Stimulated activated CD8-positive, alpha-beta memory T cell treated with anti-CD3 and anti-CD28 coated beads, Interleukin-7, amount 100 ng/mL, for 24 hours (primary cell): ENCODE measurements at places on chromosomes 13 and 19.

GRCh38 chr19:50203281-50204080 is at the start of gene MYH14:
Gene MYH14 (plus strand): TSS chr19:50203622. CDS start chr19:50210366, 6,744 bp downstream.
- DNase-seq: no peak

GRCh38 chr19:50537769-50538230 is 24.1 kb upstream of the ASPDH start:
- peak; percentile 53 for DNase-seq

- no peak for DNase-seq
These were observed 4.0 kb downstream of the NKPD1 start for GRCh38 chr19:45156751-45157150.

DNA sequence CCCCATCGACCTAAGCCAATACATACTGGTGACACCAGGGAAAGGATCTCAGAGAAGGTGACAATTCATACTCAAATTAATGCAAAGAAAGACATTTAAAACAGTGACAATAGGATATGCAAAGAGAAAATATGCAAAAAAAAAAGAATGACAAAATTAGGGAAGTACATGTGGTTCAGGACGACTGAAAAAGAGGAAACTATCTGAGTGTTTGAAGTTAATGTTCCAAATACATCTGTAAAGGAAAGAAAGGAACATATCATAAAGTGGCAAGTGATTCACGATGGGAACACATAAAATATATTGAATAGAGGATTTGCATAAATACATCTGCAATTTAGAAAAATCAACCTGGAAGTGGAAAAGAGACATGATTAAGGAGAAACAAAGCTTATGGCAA is 441.4 kb downstream of the SLITRK5 start:
- DNase-seq: no peak

DNA sequence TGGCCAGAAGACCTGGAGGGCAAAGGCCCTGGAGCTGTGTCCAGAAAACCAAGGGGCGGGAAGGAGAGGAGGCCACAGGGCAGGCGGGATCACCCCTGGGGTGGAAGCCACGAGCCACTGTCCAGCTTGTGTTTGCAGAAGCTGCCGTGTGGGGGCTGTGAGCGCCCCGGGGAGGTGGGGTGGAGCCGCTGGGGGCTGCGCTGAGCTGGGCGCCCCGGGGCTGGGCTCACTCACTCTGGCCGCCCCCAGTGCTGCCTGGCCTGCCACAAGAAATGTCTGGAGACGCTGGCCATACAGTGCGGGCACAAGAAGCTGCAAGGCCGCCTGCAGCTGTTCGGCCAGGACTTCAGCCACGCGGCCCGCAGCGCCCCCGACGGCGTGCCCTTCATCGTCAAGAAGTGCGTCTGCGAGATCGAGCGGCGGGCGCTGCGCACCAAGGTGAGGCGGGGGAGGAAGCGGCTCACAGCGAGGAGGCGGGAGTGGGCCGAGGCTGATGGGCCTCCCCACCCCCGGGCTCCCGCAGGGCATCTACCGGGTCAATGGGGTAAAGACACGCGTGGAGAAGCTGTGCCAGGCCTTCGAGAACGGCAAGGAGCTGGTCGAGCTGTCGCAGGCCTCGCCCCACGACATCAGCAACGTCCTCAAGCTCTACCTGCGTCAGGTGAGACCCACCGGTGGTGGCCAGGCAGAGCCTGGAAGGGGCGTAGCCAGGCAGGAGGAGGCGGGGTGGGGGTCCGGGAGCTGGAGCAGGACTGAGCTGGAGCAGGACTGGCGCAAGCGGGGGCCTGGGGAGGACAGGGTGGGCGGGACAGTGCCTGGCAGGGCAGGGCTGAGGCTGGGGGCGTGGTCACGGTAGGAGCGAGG is 13.6 kb downstream of the POLR2E start:
- DNase-seq: no peak

GRCh38 chr19:2500156-2500555 is 24.2 kb downstream of the GADD45B start:
- no peak for DNase-seq

- DNase-seq: no peak
These were observed 27.2 kb downstream of the ADPRHL1 start for GRCh38 chr13:113425941-113426590.

- DNase-seq: no peak
These were observed 847.3 kb downstream of the PCDH17 start for GRCh38 chr13:58478858-58479257.

DNA sequence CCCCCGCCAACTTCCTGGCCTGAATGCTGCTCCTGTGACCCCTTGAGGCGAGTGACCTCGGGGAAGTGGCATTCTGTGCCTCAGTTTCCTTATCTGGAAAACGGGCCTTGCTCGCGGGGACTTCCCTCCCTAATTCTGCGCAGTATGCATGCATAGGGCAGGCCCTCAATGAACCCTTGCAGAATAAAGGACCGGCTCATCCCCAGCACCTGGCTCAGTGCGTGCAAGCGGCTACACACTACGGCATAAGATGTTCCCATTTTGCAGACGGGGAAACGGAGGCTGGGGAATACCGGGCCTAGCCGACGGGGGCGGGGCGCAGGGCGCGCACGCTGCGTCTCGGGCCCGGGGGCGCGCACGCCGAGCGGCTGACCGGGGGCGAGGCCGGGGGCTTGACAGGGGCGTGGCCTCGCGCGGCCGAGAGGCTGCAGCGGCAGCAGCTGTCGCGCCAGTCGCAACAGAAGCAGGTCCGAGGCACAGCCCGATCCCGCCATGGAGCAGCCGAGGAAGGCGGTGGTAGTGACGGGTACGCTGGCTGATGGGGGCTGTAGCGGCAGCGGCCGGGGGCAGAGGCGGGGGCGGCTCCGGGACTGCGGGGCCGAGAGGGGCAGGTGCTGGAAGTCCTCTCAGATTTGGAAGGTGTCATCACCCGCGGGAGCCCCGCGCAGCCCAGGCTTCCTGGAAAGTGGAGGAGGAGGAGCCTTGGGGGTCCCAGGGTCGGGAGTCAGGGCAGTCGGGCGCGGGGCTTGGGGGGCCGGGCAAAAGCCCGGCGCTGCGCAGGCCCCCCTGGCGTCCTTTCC is at the start of gene PGPEP1:
Gene PGPEP1 (plus strand): TSS at position 409 of the 800 bp plus-strand sequence. CDS start 84 bp downstream, at position 493.
- peak; percentile 35 for DNase-seq

DNA sequence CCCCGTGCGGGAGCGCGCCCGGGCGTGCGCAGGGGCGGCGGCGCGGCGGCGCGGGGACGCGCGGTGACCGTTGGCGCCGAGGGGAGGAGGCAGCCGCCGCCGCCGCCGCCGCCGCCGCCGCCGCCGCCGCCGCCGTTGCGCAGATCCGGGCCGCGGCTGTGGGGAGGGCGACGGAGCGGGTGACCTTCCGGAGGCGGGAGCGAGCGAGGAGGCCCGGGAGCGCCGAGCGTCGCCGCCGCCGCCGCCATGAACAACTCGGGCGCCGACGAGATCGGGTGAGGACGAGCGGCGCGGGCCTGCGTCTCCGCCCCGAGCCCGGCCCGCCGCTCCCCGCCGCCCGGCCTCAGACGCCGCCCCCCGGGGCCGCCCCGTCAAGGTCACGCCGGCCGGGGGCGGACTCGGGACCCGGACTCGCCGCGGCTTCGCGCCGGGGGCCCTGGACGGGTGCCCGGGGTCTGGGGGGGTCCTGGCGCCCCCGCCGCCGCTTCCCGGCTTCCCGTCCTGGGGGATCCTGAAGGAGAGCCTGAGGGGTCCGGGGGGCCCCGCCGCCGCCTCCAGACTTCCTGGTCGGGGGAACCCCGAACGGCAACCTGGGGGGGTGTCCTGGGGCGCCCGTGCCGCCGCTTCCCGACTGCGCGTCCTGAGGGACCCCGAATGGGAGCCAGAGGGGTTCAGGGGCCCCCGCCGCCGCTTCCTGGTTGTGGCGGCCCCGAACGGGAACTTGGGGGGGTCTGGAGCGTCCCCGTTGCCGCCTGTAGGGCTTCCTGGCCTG is at the start of gene DAZAP1:
Gene DAZAP1 (plus strand): TSS at position 59 of the 772 bp plus-strand sequence. CDS start 188 bp downstream, at position 247.
- no peak for DNase-seq

DNA sequence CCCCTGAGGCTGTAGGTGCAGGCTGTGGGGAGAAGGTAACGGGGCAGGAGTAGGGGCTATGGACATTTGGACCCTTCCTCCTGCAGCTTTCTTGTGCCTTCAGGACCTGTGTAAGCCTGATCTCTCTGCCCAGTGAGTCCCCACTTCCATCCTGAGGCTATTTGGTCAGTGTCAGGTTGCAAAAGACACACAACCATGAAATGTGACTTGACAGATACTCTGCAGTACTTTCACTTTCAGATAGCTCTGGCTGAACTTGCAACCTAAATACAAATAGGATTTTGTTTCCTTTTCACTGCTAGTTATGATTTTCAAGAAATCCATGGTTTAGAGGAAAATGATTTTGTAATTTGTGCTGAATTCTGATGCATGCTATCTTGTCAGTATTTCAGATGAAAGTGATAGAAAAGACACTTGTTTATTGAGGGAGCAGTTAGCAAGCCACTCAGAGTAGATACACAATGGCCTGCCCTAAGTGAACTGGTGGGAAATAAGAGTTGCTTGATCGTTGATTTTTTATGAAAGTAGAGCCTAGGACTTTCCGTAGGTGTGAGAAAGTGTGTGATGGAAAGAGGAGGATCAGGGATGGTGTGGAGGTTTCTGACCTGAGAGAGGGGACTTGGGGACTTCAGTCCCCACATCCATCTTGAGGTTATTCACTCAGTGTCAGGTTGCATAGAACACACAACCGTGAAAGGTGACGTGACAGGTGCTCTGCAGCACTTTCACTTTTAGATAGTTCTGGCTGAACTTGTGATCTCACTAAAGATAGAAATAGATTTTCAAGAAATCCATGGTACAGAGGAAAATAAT is 18.1 kb upstream of the EID2 start:
- DNase-seq: no peak

DNA sequence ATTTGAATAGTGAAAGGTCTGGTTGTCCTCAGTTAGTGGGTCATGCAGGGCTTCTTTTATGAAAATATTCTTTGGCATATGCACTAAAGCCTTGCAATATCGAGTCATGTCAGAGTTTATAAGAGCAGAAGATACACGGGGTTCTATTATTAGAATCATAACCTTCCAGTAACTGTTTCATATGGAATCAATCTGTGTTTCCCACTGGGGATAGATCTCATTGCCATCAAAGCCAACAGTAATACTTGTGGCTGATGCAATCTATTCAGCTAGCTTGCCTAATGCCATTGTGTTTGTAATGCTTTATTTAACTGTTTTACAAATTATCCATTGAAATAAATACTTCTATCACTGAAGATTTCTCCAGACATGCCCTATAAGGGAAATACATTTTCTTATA is 746.9 kb upstream of the PCDH9 start:
- no peak for DNase-seq

- DNase-seq: no peak
These were observed 1.4 kb downstream of the SIAH3 start for GRCh38 chr13:45850027-45850613.

DNA sequence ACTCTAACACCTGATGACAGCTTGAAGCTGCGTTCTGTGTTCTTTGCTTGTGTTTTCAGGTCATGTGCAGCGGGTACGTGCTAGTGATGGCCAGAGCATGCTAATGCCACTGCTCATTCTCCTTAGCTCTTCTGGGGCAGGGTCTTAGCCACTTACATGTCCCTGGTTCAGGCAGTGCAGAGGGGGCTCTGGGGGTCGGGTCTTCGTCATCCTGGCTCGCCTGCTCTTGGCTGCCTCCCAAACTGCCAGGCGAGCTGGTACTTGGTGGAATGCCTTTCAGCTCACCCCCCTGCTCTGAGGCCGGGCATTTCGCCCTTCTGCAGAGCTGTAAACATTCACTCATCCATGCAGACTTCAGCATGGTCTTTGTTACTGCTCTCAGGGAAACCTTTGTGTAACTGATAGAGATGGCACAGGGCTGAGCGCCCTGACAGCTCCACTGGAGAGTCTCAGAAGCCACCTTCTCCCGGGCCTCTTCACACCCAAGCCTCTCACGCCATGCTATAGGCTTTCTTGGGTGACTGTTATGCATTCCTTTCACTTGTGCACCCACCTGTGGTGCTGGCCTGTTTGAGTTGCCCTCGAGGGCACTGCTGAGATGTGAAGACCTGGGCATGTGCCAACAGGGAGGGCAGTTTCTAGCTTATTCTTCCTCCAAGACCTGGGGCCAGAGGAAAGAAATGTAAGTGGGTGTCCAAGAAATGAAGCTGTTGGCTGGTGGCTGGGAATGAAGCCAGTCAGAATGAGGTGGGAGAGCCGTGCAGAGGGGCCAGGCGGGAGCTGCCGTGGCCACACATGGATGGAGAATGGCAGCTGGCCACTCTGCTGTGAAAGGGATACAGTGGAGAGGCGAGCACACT is 24.4 kb downstream of the FAM124A start:
- DNase-seq: no peak

- DNase-seq: no peak
These were observed 8.4 kb downstream of the CSNK1A1L start for GRCh38 chr13:37097076-37097475.

DNA sequence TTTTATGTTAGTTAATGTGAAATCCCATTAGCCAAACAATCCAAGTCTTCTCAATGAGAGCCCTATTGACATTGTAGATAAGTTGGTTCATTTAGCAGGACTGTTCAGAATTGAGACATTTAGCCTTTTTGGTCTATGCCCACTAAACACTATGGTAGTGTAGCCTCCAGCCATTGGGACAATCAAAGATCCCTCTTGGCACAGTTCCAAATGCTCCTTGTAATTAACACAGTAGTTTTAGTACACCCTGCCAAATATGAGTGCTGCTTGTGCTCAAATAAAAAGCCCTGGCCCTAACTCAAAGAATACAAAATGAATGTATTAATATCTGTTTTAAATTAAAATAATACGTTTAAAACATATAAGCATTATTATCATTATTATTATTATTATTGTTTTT is 15.4 kb upstream of the FAM216B start:
- no peak for DNase-seq

DNA sequence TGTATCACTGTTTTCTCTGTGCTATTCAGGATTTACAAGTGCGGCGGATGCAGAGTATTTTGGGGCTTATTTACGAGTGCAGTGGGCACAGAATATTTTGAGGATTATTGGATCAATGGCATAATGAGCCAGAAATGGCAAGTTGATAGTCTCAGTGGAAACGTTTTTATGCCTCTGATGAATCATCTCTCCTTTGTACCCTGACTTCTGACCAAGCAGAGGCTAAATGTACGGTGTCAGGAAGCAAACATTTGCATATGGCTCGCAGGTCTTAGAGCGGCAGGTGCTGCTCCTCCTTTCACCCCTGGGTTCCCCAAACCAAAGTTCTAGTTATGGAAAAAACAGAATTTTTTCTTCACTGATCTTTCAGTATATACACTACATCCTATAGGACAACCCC is 94.5 kb downstream of the LIG4 start:
- DNase-seq: no peak

DNA sequence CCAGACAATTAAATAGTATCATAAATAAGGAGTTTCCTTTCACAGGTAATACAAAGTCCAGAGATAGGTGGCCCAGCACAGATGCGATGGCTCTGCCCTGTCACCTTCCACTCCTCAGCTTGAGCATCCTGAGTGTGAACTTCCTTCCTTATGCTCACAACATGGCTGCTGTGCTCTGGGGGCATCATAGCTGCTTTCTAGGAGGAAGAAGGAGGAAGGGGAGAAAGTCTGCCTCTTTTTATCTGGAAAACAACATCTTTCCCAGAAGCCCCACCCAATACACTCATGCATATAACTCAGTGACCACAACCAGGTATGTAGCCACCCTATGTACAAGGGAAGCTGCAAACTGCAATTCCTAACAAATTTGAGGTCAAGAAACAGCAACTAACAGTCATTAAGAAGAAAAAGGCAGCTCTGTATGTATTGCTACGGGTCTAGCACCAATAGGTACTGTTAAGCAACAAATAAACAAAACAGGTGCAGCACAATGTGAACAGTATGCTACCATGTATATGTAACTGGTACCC is 201.2 kb upstream of the UBL3 start:
- DNase-seq: no peak
